ENCODE measurements at places on chromosomes 5 and 9.
A peak's percentile ranks its signal among the peaks of the same experiment; 100 is the strongest.

GRCh38 chr9:93081081-93081529 is 14.9 kb upstream of the CARD19 start:
- DNase-seq = no peak

DNA sequence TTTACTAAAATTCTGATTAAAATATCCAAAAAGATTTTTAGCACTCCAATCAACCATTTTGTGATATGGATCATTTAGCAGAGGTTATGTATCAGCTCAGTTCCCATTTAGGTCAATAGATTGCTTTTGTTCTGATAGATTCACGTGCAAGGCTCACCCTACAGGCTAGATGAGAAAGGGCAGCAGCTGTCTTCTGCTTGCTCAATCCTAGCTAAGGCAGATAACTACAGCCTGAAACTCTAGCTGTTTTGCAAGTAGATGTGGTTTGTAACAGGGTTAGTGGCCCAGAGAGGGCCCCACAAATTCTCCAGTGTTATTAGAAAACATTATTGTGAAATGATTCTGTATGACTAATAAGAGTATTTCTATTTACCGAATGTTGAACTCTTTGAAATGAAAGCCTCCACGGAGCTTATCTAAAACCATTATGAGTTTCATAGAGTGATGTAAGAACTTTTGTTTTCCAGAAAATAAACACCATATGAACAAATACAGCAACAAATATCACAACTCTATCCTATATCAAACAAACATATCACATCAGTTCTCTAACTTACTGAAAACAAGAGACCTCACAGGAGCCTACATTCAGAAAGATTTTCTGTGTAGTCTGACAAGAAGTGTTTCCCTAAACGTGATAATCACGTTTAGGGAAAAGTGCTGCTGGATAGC is 841.9 kb upstream of the ACO1 start:
- peak; percentile 19 for DNase-seq

DNA sequence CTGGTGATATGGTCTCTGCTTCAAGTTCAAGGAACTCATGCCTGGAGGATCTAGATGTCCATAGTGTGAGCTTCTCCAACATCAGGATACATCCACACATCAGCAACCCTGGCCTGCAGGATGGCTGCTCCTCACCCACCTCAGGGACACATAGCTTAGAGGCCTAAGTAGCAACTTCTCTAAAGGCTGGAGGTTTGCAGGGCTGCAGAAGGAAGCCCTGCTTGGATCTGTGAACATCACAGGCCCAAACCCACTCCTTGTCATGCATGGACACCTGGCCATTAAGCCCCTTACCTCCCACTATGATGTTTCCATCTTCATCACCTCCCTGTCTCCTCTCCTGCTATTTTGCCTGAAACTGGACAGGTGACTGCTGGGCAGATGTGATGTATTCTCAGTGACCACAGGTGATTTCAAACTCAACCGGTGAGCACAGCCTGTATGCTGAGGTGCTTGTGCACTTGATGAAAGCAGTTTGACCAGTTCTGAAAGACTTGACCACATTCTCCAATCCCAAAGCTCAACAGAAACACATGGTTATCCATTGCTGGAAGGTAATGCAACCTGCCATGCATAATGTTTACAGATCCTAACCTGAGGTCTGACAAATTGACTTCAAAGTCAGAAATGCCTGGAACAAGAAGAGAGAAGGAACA is 205.2 kb downstream of the FSTL4 start:
- no peak for DNase-seq

- no peak for DNase-seq
These were observed 77.0 kb upstream of the ZFAND5 start for GRCh38 chr9:72441848-72442607.

DNA sequence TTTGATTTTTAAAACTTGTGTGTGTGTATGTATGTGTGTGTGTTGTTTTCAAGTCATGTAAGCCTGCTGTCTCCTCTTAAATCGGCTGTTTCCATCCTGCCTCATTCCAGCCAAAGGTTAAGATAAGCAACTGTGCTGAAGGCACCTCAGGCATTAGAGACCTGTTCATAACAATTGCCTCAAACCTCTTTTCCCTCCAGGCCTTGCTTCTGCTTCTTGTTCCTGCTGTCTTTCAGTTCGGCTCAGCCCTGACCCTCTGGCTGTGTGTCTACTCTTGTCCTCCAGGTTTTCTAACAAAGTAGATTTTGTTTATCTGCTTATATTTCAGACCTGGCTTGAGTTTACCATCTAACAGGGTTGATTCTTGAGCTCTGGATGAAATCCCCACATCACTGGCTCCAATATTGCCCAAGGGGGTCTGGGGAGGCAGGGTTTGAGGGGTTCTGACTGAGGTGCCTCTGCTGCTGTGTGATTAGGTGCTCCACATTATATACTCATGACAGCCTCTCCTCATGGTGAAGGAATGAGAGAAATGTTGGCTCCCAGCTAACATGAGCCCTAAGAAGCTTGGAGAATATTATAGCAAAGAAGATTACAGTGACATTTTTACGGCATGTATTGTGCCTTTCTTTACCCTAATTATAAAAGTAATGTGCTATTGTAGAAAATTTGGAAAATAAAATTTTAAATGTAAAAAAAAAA is 229.7 kb upstream of the PIK3R1 start:
- no peak for DNase-seq

GRCh38 chr5:171888051-171888481 is 102.4 kb downstream of the SMIM23 start:
- DNase-seq = no peak

GRCh38 chr9:72554221-72554641 is 32.8 kb downstream of the TMC1 start:
- DNase-seq = no peak

- DNase-seq = no peak
These were observed 165.5 kb downstream of the DAB2IP start for GRCh38 chr9:121816845-121817450.

- no peak for DNase-seq
These were observed 1158.6 kb upstream of the CDH6 start for GRCh38 chr5:30034870-30035269.

GRCh38 chr9:79616013-79616412 is 44.2 kb downstream of the TLE4 start:
- DNase-seq = no peak

DNA sequence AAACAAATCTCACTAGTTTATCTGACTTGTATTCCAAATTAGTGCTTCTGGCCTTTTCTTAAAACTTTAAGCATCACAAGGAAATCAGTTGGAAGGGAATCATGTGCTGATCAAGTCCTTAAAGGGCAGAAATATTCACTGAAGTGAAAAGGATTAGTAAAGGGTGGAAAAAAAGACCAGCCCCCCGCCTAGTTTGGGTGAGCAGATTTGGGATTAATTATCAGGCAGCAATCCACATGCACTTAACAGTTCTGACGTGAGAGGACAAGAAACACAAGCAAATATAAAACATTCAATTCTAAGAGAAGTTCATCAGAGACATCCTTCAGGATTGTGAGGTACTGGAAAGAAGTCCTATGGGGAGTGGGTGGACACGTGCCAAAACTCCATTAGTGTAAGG is at the start of gene TYRP1:
Gene TYRP1 (plus strand): TSS at position 245 of the 400 bp plus-strand sequence. CDS start 612 bp downstream, outside the sequence.
- no peak for DNase-seq

- no peak for DNase-seq
These were observed 56.6 kb downstream of the SMIM23 start for GRCh38 chr5:171841984-171842776.

DNA sequence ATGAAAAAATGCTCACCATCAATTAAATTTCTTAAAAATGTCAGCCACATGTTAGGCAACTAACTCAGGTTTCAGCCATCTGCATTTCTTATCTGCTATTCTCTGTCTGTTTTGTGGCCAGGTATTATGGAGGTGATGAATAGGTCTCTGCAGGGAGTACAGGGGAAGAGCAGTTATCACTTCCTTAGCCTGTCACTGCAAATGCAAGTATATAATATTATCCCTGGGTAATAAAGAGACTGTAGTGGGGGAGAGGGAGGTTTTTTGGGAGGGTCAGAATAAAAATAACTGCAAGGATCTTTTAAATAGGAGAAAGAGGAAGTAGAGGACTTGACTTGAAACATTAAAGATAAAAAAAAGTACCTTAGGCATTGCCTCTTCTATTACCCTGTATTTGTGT is 49.6 kb upstream of the PTGER4 start:
- no peak for DNase-seq

DNA sequence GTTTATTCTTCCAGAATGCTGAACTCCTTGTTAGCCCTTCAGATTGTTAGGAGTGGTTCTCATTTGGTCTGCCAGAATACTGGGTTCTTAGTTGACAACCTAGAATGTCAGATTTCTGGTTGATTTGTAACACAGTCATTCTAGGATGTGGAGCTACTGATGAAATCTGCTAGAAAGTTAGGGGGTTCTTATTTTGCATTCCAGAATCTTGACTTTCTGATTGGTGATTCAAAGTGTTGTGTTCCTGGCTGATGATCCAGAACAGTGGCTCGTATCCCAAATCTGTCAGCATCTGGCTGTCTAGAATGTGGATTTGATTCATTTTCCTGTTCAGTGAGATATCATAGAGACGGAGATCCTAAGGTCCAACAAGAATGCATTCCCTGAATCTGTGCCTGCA is 21.9 kb downstream of the PTGS1 start:
- DNase-seq = no peak

- no peak for DNase-seq
These were observed 10.1 kb upstream of the SPATA24 start for GRCh38 chr5:139413963-139414362.

DNA sequence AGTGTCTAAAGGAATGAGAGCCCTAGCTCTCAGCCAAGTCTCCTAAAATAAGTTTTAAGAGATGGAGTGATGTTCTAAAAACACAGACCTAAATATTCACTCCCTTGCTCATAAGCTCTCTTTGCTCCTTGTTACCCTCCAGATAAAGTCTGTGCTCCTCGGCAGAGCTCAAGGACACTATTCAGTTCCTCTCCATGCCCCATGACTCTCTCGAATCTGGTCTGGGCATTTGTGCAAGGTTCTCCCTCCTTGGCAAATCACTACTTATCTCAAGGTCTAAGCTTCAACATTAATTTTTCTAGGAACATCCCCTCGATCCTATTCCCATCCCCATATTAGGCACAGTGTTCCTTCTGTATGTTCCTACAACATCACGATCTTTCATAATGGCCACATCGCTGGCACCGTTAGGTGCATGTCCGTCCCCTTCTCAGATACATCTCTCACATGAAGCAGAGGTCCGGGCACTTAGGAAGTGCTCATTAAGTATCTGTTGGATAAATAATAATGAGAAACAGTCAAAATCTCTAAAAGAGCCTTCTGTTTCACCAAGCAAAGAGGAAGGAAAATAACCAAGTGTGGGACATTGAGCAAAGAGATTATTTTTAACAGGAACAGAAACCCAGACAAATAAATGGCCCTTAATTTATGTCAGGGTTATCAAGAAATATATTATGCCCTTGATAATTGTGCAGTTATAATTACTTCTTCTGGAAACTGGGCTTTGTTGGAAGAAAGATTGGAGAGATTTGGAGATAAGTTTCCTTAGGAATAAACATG is 85.9 kb upstream of the HTR4 start:
- no peak for DNase-seq

DNA sequence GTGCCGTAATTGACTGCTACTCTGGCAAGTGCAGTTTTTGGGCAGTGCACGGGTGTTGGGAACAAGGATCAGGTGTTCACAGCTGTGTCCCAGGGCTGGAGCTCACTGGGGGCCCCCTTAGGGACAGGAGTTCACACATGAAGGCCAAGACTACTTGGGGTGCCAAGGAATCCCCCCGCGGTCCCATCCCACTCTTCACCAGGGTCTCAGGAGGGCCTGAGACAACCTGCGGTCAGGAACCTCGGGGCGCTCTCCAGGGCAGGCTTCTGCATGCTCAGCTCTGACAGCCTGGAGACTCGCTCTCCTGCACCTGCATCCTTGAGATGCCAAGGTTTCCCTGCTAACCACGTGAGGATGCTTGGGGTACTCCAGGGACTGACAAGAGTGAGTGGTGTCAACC is 2.3 kb upstream of the MAN1B1 start:
- no peak for DNase-seq

- DNase-seq = no peak
These were observed 125.8 kb downstream of the PDE4D start for GRCh38 chr5:59767681-59768151.

DNA sequence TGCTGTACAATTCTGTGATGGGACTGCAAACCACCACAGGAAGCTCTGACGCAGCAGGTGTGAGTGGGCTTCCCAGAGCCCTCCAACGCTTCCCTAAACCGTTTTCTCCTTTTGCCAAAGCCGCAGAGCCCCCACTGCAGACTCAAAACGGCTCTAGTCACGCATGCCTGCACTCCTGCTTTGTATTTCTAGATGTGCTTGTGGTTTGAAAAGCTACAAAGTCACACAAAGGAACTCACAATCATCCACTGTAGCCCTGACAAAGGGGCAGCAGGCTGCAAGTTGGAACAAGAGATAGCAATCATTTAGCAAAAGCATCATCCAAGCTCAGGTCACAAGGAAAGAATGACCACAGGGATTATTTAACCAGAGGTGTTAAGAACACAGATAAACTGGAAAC is 79.3 kb downstream of the PTPN3 start:
- DNase-seq = no peak

- no peak for DNase-seq
These were observed 46.2 kb downstream of the F2RL2 start for GRCh38 chr5:76576996-76577395.

GRCh38 chr5:61802456-61802855 is 470.4 kb downstream of the ZSWIM6 start:
- DNase-seq = no peak

- peak; percentile 90 for DNase-seq
These were observed 998 bp upstream of the FGF18 start for GRCh38 chr5:171418316-171418981.

DNA sequence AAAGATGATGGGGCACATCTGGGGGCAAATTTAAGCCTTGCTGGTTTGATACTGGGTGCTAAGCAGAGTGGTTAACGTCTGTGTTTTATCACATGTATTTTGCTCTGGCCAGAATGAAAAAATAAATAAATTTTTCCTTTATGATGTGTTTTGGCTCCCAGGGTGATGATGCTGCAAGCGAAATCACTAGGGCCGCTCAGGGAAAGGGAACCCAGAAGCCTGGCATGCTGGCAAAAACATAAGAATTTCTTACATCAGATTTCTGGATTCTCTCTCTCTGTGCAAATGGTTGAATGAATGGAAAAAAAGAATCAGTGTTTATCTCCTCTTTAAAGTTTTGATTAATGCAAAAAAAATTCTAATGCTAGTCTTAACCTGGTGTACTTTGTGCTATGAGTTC is 1975.2 kb upstream of the C9orf72 start:
- no peak for DNase-seq

DNA sequence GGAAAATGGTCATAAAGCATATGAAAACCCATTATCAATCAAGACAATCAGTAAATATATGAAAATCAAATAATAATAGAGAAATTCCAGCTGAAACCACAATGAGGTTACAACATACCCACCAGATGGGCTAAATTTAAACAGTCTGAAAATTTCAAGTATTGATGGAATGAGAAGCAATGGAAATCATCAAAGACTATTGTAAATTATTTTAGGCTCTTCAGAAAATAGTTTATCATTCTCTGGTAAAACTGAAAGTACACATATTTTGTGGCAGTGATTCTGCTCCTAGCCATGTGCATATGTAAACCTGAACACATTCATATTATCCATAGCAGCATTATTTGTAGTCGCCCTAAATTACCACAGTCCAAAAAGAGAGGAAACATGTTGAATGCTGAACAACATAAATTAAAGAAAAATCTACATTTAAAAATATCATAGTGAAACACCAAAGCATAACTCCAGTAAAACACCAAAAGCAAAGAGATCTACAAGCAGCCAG is 215.3 kb downstream of the PRELID2 start:
- DNase-seq = no peak

- DNase-seq = no peak
These were observed 21.1 kb upstream of the LVRN start for GRCh38 chr5:115941051-115941675.

GRCh38 chr9:22405869-22406659 is 40.6 kb upstream of the DMRTA1 start:
- DNase-seq = no peak

- DNase-seq = peak; percentile 52
These were observed at the start of gene MCIDAS for GRCh38 chr5:55226934-55227663. Gene MCIDAS (minus strand): TSS chr5:55227315. CDS start chr5:55227138, 177 bp downstream.
